ENCODE measurements at places on chromosomes 5 and 9.

GRCh38 chr5:111635916-111636570 is 121.0 kb downstream of the NREP start:
- DNase-seq, result no peak

- no peak for DNase-seq
Measured at GRCh38 chr5:37436146-37436934, 57.2 kb downstream of the WDR70 start.

GRCh38 chr5:158553195-158553961 is 546.3 kb downstream of the EBF1 start:
- DNase-seq, result no peak

GRCh38 chr9:109520475-109521132 is 22.5 kb upstream of the PTPN3 start:
- no peak for DNase-seq

- no peak for DNase-seq
Measured at GRCh38 chr5:139743001-139743771, 52.4 kb upstream of the PSD2 start.

- no peak for DNase-seq
Measured at GRCh38 chr9:136081826-136082495, 13.1 kb downstream of the NACC2 start.

DNA sequence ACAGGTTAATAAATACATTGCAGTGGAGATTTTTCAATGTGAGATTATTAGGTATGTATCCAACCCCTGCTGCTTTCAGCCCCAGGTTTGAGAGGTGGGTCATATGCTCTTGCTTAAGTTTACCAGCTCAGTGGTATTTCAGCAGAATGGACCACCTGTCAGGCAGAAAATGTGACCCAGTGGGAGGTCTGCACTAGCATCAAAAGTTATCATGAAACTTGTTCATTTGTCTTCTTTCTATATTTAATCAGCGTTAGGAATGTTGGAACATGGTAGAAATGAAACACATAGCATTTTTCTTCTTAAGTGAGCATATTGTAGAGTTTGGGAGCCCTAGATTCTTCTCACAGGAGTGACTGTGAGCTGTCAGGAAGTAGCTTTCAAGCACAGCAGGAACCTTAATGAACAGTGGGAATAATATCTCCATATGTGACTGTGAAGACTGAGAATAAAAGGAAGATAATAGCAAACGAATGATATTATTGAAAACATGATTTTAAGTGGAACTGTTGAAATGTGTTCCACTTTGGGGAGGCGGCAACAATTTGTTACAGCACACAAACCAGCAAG is 596.9 kb upstream of the CDH6 start:
- no peak for DNase-seq

GRCh38 chr5:156237361-156237760 is 89.6 kb upstream of the SGCD start:
- no peak for DNase-seq

DNA sequence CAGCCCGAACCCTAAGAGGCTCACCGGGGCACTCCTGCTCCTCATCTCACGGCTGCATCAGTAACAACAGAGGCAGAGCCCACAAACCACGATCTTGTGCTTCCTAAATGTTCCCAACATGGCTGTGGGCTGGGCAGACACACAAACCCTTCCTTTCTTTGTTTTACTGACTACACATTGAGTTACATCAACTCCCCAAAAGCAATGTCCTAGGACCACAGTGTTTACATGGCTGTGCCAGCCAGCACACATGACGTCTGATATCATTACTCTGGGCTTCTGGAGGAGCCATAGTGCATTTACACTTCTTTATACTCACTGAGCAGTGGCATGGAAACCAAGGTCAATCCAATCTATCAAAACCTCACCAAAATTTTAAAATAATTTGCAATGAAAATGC is 101.4 kb downstream of the LHFPL2 start:
- DNase-seq, result no peak

DNA sequence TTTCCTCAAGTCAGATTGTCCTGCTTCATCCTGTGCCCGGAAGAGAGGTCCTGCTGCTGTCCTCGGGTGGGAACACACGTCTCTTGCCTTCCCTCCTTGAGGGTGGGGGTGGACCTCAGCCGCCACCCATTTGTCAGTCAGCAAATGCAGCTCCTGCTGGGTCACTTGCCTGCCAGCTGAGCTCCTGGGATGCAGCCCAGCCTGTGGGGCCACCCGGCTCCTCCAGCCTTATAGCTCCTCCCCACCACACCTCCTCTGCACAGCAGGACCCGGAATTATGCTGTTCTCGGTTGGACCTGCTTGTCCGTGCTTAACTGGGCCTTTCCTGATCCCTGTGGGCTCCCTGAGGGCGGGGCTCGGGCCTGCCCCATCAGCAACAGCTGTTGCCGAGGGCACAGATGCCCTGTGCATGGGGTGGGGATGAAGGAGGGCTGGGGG is 52.7 kb downstream of the RXRA start:
- no peak for DNase-seq

- DNase-seq, result no peak
Measured at GRCh38 chr5:134029156-134029555, 24.4 kb upstream of the VDAC1 start.

GRCh38 chr9:121294151-121294743 is 26.3 kb downstream of the GSN start:
- no peak for DNase-seq

DNA sequence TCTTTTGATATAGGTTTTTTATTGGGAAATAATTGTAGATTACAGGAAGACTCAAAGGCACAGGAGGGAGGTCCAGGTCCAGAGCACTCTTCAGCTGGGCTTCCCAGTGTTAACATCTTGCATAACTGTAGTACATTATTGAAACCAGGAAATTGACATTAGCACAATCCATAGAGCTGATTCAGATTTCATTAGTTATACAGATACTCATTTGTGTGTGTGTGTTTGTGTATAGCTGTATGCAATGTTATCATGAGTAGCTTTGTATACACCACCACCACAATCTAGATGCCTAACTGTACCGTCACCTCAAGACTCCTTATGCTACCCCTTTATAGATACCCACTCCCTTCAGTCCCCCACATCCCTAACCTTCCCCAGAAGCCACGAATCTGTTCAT is 47.9 kb downstream of the SLC36A1 start:
- DNase-seq, result no peak

- DNase-seq, result no peak
Measured at GRCh38 chr9:38687389-38687842, 32.5 kb downstream of the FAM240B start.

DNA sequence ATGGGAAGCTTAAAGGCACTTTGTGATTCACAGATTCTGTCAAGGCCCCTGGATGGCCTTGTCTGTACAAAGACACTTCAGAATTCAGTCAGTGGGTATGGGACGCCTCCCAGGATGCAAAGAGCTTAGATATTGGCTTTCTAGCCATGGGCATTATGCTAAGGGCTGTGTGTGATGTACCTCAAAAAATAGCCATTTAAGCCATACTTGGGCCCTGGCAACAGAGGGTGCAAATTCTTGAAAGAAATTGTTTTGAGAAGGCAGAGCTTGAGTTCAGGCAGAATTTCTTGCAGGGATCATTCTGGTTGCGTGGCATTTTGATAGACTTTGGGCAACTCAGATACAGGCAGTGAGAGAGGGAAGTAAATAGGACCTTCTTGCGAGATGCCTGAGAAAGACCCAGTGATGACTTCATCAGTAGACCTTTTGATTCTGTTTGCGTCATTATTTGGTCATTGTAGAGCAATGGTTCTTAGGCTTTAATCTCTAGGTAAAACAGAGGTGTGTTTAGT is 3.9 kb downstream of the CYFIP2 start:
- DNase-seq, result no peak

GRCh38 chr5:111935835-111936234 is 178.8 kb upstream of the NREP start:
- no peak for DNase-seq

GRCh38 chr9:121261107-121261460 is 6.9 kb upstream of the GSN start:
- no peak for DNase-seq

DNA sequence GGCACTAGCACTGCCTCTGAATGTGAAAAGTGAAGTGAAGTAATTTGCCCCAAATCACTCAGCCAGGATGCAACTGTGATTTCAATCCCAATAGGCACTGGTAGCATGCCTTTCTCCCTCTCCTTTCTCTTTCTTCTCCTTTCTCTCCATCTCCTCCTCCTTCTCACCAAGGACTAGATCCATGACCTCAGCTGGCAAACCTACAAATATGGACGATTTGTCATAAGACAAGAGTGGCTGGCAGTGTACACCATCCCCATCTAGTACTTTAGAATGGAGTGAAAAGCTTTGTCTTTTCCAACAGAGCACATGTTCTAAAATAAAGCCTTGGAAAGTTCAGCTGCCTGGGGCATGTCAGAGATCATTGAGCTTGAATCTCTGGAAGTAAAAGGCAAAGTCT is 574.7 kb upstream of the CLINT1 start:
- DNase-seq, result no peak

DNA sequence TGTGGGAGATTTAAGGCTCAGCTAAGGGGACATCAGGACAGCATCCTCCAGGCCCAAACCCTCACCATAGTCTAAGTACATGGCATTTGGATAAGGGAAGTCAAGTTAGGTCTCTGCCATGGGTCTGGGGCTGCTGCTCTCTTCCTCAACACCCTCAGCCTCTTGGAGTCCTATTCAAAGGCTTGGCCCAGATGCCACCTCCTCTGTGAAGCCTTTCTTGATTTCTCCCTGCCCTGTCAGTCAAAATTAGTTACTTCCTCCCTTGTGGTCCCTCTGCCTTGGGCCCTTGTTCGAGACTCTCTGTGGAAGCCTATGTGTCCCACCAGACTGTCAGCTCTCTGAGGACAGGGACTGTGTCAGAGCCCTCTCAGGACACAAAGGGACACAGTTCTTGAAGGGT is 17.7 kb upstream of the DAB2IP start:
- no peak for DNase-seq

DNA sequence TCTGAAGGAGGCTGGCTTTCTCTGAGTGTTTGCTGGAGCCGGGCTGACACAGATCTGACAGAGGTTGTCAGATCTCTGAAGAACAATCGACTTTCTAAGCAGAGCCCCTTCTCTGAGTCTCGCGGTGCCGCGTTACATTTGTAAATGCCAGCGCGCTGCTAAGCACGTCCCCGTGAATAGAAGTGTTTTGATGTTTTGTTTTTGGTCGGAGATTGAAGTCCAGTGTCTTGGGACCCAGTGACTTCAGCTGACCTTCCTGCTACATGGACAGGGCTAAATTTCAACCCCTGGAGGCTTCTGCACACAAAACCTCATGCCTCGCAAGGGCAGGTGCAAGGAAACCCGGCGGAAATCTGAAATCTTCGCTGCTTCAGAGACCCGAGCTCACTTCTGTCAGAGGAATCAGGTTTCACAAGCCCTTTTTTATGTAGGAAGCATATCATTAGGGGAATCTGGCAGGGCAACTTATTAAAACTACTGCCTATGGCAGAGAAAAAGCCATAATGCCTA is 27.2 kb downstream of the NEUROG1 start:
- DNase-seq, result no peak

- no peak for DNase-seq
Measured at GRCh38 chr5:121834021-121834420, 17.7 kb upstream of the FTMT start.

GRCh38 chr5:84181093-84181492 is 203.6 kb downstream of the EDIL3 start:
- no peak for DNase-seq

GRCh38 chr9:79123415-79123814 is 448.4 kb upstream of the TLE4 start:
- DNase-seq, result no peak

- no peak for DNase-seq
Measured at GRCh38 chr5:129459777-129460671, at the start of gene ADAMTS19. Gene ADAMTS19, plus strand, starts transcription at chr5:129460298. Its CDS starts 94 bp downstream, at chr5:129460392.

DNA sequence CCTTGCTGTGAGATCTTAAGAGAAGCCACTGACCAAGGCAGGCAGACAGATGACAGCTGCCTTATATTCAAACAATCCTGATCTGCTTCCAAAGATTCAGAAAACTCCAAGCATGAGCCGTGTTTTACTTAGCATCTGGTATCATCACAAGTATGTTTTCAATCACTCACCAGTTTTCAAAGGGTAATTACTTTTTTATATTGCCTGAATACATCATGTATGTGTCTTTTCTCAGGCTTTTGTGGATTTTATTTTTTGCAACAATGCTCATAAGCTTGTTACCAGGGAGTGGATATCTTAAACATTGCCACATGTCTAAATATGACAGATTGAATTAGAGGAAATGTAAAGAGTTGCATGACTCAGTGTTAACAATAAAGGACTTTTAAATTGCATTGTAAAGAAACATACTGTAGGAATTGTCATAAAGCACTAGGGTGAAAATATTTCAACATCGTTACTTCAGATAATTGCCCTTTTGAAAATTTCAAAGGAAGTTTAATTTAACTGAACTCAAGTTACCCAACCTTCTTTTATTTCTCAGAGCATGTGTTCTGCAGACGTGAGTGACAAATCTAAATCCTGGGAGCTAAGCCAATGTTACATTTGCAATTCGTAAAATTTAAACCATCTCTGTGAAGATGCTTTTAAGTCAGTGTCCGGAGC is 326.1 kb downstream of the PLK2 start:
- no peak for DNase-seq

- DNase-seq, result no peak
Measured at GRCh38 chr5:58912116-58912515, 329.2 kb downstream of the RAB3C start.

DNA sequence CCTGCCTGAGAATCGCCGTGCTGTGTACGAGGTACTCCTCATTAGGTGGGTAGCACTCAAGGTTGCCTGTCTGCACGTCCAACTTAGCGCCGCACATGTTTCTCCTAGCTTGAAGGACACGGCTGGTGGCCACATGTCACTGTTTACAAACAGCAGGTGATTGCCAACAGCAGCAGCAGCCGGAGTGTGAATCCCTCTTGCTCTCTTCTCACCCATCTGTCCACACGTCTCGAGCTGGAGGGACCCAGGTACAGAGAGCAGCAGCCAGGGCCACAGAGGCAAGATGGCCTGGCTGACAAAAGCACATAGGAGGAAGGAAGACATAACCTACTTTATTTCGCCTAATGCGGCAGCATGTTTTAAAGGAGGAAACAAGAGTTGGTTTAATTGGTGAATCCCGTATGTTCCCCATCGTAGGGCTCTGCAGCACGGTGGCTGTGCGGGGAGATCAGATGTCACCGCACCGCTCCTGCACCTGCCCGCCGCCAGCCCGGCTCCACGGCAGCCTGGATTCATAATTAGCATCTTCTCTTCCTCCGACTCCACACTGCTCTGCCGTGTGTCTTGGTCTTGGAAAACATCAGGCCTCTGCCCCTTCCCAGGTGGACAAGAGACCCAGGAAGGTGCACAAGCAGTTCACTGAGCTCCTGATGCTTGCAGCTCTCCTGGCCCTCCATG is 201.6 kb upstream of the IRX1 start:
- DNase-seq, result no peak

- DNase-seq, result no peak
Measured at GRCh38 chr5:66864240-66864884, 268.2 kb downstream of the MAST4 start.

- DNase-seq, result no peak
Measured at GRCh38 chr5:135266975-135267374, 132.1 kb downstream of the MACROH2A1 start.

- DNase-seq, result no peak
Measured at GRCh38 chr9:105373723-105374122, 74.1 kb upstream of the FSD1L start.

GRCh38 chr5:17436350-17436749 is 61.7 kb upstream of the TAF11L2 start:
- no peak for DNase-seq

GRCh38 chr5:108867656-108868055 is 120.0 kb downstream of the FER start:
- no peak for DNase-seq

GRCh38 chr5:124639095-124639665 is 107.3 kb downstream of the ZNF608 start:
- no peak for DNase-seq
